ENCODE measurements at places on chromosomes 4 and X.

- DNase-seq: no peak
These were observed 104.9 kb downstream of the FAM13A start for GRCh38 chr4:88952081-88952480.

GRCh38 chr4:155887847-155888570 is 15.5 kb upstream of the TDO2 start:
- DNase-seq: no peak

DNA sequence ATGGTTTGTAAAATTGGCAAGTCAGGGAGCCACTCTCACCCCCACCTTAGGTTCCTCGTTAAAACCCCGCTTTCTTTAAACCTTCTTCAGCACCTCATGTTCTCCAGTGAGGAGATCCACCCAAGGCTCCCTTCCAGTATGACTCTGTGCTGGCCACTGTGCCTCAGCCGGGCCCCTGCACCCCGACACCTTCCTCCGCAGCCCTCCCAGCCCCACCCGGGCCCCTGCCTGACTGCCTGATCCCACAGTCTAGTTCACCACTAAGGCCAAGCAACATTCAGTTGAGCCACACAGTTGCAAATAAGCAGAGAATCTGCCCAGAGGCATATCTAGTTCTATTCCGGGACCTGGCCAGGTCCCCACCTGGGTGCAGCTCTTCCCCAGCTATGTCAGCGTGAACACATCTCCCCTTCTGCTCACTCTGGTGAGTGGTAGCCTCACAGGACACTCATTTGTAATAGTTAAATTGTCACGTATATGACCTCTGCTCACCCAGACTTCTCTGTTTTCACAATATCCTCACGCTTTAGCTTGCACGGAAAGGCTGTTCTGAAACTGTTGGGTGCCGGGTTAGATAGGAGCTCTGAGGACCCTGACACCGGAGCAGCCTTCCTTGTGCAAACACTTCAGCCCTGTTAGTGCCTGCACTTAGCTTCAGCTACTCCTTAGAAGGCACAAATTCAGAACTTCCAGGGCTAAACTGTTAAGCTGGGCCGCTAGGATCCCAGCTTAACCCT is 146.8 kb downstream of the DCTD start:
- DNase-seq: no peak

DNA sequence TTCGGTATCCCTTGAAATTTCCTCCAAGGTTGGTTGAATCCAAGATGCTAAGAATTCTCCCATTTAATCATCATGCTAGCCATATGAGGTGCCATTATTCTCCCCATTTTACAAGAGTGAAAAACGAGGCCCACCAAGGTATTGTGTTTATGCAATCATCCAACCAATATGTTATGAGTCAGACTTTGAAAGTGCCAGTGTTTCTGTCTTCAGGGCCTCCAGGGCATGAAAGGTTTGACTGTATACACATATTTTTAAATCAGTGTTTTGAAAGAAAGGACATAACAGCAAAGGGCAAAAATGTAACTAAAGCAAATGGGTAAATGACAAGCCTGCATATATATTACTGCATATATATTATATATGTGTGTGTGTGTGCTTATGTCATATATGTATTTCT is 541.2 kb upstream of the SMIM31 start:
- no peak for DNase-seq

DNA sequence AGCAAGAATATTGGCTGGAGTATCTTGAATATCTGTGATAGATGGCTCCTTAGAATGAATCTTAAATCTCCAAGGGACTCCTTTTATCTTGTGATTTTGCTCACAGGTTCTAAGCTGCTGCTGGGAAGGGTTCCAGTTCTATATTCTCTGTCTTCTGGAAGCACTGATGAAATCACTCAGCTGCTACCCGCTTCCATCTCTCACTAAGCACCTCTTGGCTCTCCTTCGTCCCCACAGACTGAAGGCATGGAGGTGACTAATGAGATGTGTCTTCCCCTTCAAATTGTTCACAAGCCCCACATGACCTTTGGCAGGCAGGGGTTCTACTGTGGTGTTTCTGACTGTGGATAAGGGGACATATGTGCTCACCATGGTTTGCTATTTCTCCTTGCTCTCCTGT is 75.9 kb downstream of the C4orf51 start:
- DNase-seq: no peak

- DNase-seq: no peak
These were observed 46.8 kb upstream of the BCOR start for GRCh38 chrX:40144576-40144975.

- DNase-seq: no peak
These were observed 165.0 kb downstream of the EFHC2 start for GRCh38 chrX:44178274-44179053.

GRCh38 chr4:89439533-89439932 is 131.9 kb upstream of the GPRIN3 start:
- no peak for DNase-seq

- DNase-seq: no peak
These were observed 702.4 kb upstream of the EPHA5 start for GRCh38 chr4:66372706-66373105.

DNA sequence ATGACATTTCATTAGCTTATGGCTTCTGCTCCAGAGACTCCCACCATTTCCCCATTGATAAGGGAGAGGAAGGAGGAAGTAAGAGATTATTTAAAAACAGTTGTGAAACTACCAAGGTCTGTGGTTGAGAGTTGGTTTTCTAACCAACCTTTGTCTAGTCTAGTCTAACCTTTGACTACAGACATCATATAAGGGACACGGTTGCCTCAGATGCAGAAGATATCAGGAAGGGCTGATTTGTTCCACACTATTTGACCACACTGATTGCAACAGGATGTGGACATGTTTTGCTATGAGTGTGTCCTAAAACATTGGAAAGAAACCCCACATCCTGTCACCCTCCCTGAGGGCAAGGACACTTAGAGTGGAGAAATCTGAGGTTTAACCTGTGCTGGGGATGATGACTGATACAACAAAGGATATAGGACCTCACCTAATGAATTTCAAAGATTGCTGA is 53.0 kb downstream of the COQ2 start:
- no peak for DNase-seq

Measured in stimulated activated CD8-positive, alpha-beta memory T cell treated with anti-CD3 and anti-CD28 coated beads, Interleukin-7, amount 100 ng/mL, for 1 hour (primary cell).